ENCODE measurements at places on chromosomes 13 and 19.

DNA sequence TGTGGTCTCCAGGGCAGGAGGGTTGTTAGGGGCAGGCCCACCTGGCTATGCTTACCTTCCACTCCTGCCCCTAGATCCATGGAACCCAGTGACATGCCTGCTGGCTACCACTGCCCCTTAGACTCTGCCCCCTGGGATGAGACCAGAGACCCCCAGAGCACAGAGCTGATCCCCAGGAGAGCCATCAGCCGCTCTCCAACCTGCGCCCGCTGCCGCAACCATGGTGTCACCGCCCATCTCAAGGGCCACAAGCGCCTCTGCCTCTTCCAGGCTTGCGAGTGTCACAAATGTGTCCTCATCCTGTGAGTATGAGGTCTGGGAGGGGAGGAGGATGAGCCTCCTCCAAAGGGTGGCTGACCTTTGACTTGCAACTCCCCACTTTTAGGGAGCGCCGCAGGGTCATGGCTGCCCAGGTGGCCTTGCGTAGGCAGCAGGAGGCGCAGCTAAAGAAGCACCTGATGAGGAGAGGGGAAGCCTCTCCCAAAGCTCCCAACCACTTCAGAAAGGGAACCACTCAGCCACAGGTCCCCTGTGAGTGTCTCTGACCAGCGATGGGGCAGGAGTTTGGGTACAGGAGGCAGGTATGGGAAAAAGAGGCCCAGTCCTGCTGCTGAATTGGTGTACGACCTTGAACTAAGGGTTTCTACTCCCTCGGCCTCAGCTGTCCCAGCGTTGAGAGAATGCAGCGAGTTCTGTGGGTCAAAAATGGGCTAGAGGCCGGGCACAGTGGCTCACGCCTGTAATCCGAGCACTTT is 2.7 kb downstream of the DMRTC2 start:
- DNase-seq: no peak

GRCh38 chr19:334296-335071 is 10.1 kb downstream of the MIER2 start:
- no peak for DNase-seq

DNA sequence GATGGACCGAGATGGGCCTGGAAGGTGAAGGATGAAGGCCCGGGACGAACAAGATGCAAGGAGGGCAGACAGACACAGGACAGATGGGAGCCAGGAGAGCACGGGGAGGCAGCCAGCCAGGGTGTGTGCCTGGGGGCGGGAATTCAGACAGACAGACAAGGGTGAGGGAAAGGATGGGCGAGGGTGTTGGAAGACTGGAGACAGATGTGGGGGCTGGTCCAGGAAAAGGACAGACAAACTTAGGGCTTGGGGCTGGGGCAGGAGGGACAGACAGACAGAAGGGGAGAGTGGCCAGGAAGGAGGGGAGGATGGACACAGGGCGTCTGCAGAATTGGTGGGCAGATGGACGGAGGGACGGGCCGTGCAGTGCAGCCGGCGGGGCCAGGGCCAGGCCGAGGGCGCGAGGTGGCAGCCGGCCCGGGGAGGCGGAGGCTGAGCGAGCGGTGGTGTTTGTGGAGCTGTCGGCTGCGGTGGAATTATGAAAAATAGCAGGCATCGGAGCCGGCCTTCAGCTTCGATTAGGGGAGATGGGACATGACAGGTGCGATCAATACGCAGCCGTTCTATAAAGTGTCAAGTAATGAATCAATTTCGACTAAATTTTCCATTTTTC is 4.6 kb upstream of the ERFL start:
- DNase-seq: no peak

- no peak for DNase-seq
Measured at GRCh38 chr13:45142440-45143345, 22.4 kb downstream of the GTF2F2 start.

- no peak for DNase-seq
Measured at GRCh38 chr13:77397636-77398035, 70.7 kb upstream of the MYCBP2 start.
